Skeletal muscle cell (primary cell): ENCODE measurements at places on chromosomes 6 and 20.

- no peak for DNase-seq
Observed at GRCh38 chr6:38501931-38502330, 137.8 kb downstream of the BTBD9 start.

- no peak for DNase-seq
Observed at GRCh38 chr6:133887156-133887879, 1.6 kb upstream of the TCF21 start.

DNA sequence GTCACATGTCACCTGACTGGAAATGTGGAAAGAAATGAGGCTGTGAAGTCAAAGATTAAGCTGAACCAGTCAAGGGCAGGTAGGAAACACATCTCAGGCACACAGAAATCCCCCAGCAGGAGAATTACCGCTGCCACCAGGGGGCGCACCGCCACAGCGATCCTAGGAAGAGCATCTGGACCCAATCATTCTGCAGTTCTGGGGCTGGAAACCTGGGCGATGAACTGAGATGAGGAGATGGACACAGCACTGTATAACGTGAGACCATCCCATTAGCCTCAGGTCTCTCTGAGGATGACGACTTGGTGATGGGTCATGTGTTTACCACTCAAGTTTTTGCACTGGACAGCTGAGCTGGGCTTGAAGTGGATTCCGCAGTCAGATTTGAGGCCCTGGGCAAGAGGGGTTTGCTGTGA is 6.5 kb upstream of the SLC24A3 start:
- DNase-seq: no peak

DNA sequence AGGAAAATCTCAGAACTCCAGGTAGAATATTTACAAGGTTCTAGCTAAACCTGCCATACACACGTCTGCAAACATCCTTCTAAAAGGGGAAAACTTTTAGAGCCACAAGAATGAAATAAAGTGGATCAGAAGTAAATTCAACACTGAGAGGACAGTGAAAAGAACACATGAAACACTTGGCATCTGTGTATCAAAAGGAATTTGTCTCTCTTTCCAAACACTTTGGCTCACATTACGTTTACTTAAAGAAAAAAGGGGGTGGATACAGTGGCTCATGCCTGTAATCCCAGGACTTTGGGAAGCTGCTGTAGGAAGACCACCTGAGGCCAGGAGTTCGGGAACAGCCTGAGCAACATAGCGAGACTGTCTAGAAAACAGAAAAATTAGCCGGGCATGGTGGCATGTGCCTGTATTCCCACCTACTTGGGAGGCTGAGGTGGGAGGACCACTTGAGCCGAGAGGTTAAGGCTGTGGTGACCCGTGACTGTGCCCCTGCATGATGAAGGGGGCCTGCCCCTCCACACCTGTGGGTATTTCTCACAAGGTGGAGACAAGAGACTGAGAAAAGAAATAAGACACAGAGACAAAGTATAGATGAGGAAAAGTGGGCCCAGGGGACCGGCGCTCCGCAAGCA is 35.4 kb downstream of the NINL start:
- no peak for DNase-seq

- DNase-seq: no peak
Observed at GRCh38 chr20:30484749-30485070, 772.8 kb upstream of the DEFB115 start.

DNA sequence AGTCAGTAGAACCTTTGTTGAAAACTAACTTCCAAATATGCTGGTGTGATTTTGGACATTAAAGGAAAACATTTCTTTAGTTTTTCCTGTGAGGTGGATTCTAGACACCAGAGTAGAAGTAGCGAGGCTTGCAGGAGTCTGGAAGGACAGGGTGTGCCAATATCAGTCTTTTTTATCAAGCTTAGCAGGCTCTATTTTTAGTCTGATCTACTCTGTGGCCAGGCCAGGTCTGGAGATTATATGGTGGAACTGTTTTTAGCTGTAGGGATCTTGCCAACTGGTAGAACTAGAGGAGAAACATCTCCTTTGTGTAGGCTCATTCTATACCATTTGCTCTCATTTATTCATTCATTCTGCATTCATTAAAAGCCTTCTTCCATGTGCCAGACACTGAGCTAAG is 42.7 kb downstream of the LRP11 start:
- DNase-seq: no peak

- DNase-seq: no peak
Observed at GRCh38 chr6:124536842-124537191, 425.4 kb upstream of the RNF217 start.

GRCh38 chr6:163327921-163328320 is 86.6 kb upstream of the QKI start:
- no peak for DNase-seq

DNA sequence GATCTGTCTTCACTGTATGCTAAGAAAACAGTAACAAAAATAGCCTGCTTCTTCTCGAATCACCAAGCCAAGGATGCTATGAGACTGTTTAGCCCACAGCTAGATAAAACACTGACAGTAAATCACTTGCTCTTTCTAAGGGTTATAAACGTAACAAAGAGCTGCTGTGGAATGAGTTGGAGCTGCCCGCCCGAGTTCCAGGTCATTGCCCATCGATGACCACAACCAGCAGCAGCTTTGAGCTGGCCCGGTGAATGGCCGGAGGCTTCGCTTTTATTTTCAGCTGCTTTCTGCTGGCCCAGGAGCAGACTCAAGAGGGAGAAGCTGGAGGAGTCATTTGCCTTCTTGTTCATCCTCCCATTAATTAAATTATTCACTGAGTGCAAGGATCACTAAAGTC is 82.2 kb upstream of the CDH4 start:
- no peak for DNase-seq

DNA sequence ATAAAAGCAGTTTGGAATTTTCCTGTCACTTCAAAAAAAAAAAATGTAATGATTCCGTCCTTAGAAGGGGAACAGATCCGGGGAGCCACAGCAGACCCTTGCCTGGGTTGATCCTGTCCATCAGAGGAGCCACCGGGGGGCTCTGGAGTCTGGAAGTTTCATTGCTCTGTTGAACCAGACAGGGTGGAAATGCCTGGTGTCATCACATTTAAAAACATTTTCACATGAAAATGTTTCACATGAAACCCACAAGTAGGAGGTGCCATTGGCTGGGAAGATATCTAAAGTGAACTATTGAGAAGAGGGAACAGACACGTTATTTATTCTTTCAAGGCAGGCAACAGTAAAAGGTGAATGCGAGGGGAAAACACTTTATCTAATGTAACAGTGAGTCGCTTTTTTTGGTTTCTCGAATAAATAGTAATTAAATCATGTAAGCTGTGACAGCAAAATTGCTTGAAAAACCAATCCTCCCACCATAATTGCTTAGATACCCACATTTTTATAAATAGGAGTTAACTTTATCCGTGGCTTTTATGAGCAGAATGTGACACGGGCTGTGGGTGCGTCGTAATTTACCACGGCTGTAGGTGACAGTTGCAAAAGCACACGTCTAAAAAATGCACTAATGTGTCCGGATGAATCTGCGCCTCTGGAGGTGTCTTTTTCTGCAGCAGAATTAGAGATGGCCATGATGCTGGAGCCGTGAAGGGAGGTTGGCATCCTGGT is 323.4 kb downstream of the TAF4 start:
- DNase-seq: no peak

GRCh38 chr6:145749632-145750031 is 14.3 kb upstream of the EPM2A start:
- DNase-seq: peak; percentile 83

GRCh38 chr20:11305406-11305805 is 612.3 kb upstream of the BTBD3 start:
- no peak for DNase-seq

GRCh38 chr6:57261926-57262325 is 39.8 kb upstream of the RAB23 start:
- DNase-seq: no peak

DNA sequence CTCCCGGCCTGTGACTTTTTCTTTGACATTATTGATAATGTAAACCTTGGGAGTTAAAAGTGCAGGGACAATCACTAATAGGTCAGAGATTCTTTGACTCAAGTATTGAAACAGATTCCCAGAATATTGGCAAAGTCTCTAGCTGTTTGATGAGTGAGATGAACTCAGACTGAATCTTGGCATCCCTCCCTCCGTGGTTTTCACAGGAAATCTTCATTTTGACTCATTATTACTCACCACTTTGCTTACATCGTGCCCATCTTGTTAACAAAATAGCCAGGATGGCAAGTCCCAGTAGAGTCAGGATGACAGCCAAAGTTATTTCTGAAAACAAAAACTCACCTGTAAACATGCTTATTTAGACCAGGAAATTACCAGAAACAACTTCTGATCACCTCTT is 2.0 kb downstream of the TSBP1 start:
- DNase-seq: peak; percentile 84

DNA sequence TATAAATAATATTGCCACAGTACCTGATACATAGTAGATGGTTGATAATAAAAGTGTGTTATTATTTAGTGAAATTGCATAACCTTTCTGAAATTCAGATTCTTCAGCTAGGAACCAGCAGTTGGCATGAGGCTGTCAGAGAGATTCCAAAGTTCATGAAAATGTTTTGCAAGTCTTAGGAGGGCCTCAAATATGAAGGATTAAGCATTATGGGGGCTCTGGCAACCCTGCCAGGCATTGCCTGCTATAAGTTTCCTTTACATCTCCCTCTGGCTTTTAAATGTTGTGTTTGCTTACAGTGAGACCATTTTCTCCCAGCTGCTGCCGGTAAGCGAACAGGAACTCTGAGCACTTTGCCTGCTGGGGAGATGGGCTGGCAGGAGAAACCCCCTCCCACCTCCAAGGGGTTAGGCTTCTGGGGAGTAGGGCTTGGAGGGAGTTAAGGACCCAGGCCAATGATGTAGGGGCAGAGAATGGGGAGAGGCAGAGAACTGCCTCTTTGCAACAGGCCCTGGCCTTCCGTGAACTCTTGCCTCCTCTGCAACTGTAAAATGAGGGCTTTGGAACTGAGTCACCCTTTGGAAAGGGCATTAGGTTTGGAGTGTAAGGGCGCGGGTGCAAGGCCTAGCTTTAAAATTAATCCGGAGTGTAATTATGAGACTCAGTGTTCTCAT is 33.2 kb upstream of the KIF3B start:
- DNase-seq: no peak

DNA sequence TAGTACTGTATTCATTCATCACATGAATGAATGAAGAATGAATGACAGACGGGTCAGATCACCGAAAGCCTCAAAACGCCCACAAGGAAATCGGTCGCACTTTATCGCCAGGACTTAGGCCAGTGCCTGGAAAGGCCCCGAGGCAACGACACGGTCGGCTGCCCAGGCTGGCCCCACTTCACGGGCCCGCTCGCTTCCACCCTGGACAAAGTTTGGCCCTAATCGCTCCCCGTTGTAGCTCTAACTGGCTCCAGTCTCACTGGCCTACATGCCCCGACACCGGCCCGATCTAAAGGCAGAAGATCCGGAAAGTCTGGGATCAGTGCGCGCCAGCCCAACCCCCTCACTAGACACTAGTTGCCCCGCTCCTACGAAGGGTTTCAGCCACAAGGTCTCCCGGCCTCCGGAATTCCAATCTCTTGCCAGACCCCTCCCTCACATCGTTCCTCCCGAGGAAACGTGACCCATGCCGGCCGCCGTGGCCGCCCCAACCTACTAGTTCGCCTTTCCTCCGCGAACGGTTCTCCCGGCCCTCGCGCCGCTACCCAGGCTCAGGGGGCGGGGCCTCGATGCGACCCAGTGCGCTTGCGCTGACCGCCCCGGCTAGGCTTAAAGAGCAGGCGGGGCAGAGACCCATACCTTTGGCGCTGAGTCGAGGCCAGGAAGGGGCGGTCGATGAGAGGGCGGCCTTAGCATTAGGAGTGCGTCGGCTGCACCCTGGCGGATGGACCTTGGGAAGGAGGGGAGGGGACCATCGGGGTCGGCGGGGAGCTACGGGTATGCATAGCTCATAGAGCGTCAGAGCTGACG is at the start of the genes GSS and MYH7B:
Gene GSS (minus strand): TSS at position 576 of the 810 bp plus-strand sequence. CDS start 3,954 bp downstream, outside the sequence.
Gene MYH7B (plus strand): TSS at position 638 of the 810 bp plus-strand sequence. CDS start 22,138 bp downstream, outside the sequence.
- DNase-seq: peak; percentile 82

GRCh38 chr6:109323241-109323640 is 59.0 kb downstream of the CD164 start:
- no peak for DNase-seq

- DNase-seq: no peak
Observed at GRCh38 chr6:108777536-108777935, 70.7 kb upstream of the ARMC2 start.

GRCh38 chr6:650098-650497 is 6.8 kb downstream of the HUS1B start:
- no peak for DNase-seq

GRCh38 chr6:72272958-72273357 is 348.9 kb upstream of the KCNQ5 start:
- DNase-seq: peak; percentile 29

- no peak for DNase-seq
Observed at GRCh38 chr20:58649288-58650180, 1.5 kb upstream of the STX16 start.

- DNase-seq: no peak
Observed at GRCh38 chr6:105484238-105485161, 81.6 kb upstream of the PREP start.

GRCh38 chr6:97438011-97438671 is 155.1 kb upstream of the MMS22L start:
- no peak for DNase-seq

- DNase-seq: no peak
Observed at GRCh38 chr6:44219053-44219814, 2.5 kb downstream of the MYMX start.

- no peak for DNase-seq
Observed at GRCh38 chr6:156150391-156150790, 626.8 kb upstream of the ARID1B start.

GRCh38 chr6:43833223-43833995 is 63.4 kb downstream of the VEGFA start:
- no peak for DNase-seq

DNA sequence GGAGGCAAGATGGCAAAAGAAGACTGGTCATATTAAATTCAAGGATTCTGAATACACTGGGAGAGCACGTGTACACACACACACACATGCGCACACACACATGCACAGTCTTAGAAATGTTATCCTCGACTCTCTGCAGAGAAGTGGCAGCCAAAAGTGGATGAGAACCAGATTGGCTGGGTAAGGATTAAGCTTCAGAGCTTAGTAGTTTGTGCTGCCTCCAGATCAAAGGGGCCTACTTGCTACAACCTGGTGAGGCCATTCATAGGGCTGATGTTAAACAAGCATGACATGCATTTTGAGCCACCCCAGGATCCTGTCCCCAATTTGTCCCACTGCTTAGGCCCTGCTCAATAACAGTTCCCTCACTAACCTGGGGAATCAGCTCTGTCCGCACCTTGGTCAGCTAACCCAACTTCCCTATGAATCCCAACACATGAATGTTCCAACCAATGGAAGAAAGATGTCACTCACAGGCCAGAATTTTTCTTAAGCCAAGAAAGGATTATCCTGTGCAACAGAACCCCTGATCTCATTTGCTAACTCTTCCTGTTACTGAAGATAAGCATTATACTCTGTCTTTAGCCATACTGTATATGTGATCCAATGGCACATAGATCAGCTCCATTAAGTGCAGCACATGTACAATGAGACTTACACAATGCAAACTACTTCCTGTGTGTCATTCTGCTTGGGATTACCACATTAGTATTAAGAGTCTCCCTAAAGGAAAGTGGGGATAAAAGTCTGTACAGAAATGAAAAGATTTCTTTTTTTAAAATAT is 31.0 kb downstream of the TOMM6 start:
- DNase-seq: no peak

- DNase-seq: no peak
Observed at GRCh38 chr20:44738813-44739477, 6.7 kb upstream of the KCNK15 start.

GRCh38 chr6:41683523-41684310 is 45.4 kb downstream of the MDFI start:
- DNase-seq: no peak
